Stimulated activated naive CD8-positive, alpha-beta T cell treated with anti-CD3 and anti-CD28 coated beads, Interleukin-15, Interleukin-2, amounts not matched to agents 100 U/mL and 50 U/mL, for 24 hours (primary cell): ENCODE measurements at places on chromosomes 5 and 9.

DNA sequence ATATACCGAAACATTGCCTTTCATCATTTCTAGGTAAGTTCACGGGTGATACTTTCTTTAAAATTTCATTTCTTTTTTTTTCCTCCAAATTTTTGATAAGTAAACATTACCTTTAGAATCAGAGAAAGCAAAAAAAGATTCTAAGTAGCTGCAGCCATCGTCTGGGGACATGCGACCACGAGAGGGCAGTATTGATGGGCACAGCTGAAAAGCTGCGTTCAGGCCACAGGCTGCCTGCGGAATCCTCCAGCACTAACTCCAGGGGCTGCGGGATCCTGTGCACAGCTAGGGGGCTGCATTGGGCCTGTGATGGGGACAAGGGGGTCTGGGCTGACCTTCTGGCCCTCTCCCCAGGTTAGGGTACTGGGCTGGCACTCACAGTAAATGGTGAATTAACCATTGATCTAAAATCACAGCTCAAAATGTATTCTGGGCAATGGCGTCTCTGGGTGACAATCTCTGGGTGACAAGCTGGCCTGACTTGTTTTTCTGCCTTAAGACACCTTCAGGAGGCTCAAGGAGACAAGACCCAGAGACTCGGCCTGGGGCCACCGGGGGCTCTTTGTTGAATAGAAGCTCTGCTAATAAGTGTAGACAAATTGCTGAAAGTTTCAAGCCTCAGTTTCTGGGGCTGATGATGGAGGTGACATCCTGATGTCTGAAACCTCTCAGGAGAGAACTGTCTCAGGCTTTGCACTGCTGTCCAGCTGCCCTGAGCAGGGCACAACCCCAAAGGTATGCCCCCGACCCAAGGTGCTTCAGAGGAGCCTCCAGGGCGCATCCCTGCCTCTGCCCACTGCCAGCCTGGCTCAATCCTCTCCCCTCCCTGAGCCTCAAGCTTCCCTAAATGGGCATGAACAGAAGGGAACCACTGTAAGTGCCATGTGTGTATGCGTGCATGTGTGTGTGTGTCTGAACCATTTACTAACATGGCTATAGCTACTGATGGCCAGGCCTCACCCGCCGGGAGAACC lies 44.3 kb upstream of the SARDH start:
- peak; percentile 79 for DNase-seq

- no peak for DNase-seq
Observed at GRCh38 chr5:35876454-35876853, 19.8 kb downstream of the IL7R start.

DNA sequence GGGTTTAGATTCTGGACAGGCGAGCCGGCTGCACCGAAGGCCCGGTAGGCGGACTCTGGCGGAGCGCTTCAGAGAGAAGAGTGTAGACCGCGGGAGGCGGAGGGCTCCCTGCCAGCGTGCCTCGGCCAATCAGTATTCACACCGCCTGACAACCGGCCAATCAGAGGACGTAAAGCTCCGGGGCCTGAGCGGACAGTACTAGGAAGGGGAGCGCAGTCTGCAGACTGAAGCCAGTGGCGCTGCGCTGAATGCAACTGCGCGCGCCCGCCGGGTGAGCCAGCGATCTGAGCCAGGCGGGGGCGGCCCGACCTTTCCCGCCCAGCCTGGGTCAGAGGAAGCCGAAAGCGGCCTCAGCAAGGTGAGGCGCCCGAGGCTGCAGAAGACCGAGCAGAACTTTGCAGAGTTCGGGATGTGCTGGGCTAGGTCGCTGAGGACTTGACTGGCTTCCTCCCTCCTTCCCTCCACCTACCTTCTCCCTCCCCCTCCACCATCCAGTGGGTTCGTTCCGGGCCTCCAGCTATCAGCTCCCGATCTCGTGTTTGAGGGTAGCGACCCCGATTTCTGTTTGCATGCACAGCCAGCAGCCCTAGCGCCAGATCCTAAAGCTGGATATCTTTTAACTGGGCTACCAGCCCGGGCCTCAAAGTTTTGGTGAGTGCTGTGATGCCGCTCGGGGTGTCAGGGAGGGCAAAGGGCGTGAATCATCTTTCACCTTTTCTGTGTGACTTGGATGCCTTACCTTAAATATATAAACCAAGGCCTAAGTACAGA lies at the start of gene DMRT2:
Gene DMRT2, plus strand, starts transcription at position 233 of the 771 bp plus-strand sequence. CDS start 1,257 bp downstream, outside the sequence.
- DNase-seq = peak; percentile 41

- DNase-seq = no peak
Observed at GRCh38 chr9:138044485-138045383, 167.2 kb downstream of the CACNA1B start.

DNA sequence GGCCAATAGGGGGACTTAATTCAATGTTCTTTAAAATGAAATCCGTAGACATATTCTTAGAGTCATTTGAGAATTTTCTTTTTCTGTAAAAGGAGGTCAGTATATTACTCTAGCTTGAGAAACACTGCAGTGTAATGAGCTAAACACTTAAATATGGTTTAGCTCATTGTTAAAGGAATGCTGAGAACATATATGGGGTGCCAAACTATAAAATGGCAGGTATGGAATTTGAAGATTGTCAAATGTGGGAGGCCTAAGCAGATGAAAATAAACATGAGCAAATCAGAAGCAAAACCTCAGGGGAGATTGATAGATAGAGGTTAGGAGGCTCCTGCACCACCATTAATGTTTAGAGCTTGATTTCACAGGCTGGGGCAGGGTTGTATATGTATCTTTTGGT lies 57.9 kb downstream of the STX17 start:
- no peak for DNase-seq
